ENCODE measurements at places on chromosomes 2 and 18. TPM values are rescaled to one million over a fixed set of nuclear protein-coding genes. Genes with fewer than 3 reads are reported as not detected.

DNA sequence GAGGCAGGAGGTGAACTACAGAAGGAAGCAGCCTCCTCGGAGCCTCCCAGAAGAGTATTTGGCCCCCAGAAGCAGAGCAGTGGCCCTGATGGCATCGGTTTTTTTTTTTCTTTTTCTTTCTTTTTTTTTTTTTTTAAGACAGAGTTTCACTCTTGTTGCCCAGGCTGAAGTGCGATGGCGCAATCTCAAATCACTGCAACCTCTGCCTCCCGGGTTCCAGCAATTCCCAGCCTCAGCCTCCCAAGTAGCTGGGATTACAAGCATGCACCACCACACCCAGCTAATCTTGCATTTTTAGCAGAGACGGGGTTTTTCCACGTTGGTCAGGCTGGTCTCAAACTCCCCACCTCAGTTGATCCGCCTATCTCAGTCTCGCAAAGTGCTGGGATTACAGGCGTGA, 34.8 kb upstream of the NCKAP5 start:
- H3K27me3 ChIP-seq: no peaks in the 10 kb centered on the region
- DNase-seq: no peak
- no peak overlapping the region for H3K27ac ChIP-seq
- no peak overlapping the region for H3K4me3 ChIP-seq

ATF2 gene
- total RNA-seq: 15.0 TPM

DNA sequence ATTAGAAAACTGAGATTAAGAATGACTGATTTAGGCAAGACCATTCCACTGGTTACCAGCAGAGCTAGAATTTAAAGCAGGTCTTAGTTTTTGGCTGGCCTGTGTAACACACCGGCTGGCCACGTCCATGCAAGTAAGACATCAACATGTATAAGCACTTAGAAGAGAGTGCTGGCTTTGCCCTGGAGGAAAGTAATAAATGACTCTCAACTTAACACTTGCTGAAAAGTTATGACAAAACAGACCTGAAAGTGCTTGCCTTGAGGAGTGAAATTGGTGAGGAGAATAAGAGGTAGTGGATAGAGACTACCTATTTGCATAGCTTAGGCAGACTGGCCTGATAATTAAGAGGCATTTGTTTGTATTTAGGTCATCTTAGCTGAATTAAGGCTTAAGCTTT, 165.7 kb upstream of the KCNJ3 start:
- H3K4me3 ChIP-seq: no peak overlapping the region
- H3K36me3 ChIP-seq: no peaks in the 10 kb centered on the region
- no peaks in the 10 kb centered on the region for H3K4me1 ChIP-seq
- DNase-seq: no peak

- no peaks in the 10 kb centered on the region for H3K36me3 ChIP-seq
- DNase-seq: peak; percentile 72
- H3K4me1 ChIP-seq: peaks cover 17% of the 10 kb centered on the region
- peak overlapping the region; percentile 85 for H3K4me3 ChIP-seq
- peak overlapping the region; percentile 82 for H3K27ac ChIP-seq
- H3K27me3 ChIP-seq: no peaks in the 10 kb centered on the region
Measured at GRCh38 chr2:69741229-69741574, 732 bp upstream of the ANXA4 start.

ALPG gene
- 0.18 TPM for total RNA-seq

- H3K36me3 ChIP-seq: no peaks in the 10 kb centered on the region
- no peak overlapping the region for H3K27ac ChIP-seq
- peaks cover 15% of the 10 kb centered on the region for H3K4me1 ChIP-seq
- no peaks in the 10 kb centered on the region for H3K27me3 ChIP-seq
- no peak overlapping the region for H3K4me3 ChIP-seq
Measured at GRCh38 chr2:168766600-168766999, 35.8 kb upstream of the NOSTRIN start.

ACOXL gene
- total RNA-seq: 15.5 TPM

DNA sequence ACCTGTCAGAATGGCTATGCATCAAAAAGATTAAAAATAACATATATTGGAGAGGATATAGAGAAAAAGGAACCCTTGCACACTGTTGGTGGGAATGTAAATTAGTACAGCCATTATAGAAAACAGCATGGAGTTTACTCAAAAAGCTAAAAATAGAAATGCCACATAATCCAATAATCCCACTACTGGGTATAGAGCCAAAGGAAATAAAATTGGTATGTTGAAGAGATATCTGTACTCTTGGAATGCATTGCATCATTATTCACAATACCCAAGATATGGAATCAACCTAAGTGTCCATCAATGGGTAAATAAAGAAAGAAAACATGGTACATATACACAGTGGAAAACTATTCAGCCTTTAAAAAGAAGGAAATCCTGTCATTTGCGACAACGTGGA, 77.2 kb downstream of the C1D start:
- no peak overlapping the region for H3K4me3 ChIP-seq
- DNase-seq: no peak
- H3K36me3 ChIP-seq: no peaks in the 10 kb centered on the region
- no peak overlapping the region for H3K27ac ChIP-seq

All from PC-3 (cell line).